Germinal center (tissue), 1 donor: ENCODE measurements at places on chromosomes 1 and 21.

DNA sequence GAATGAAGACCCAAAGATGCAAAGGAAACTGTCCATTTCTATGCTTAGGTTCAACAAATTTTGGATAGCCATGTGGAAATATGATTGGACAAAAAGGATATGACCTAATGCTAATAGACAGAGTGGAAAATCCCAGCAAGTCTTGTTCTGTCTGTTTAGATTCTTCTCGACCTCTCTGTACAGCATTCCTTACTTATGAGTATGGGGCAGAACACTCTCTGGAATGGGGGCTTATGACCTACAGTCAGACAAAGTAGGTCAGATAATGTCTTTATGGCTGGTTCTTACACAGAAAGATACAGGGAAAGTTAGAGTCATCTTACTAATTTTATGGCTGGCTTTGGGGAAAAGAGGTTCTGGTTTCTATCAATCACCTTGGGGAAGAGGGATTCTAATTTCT lies 2.8 kb downstream of the GCSAML start:
- no peak for DNase-seq

- no peak for DNase-seq
These were observed 11.1 kb downstream of the ADGRB2 start for GRCh38 chr1:31752952-31753475.

DNA sequence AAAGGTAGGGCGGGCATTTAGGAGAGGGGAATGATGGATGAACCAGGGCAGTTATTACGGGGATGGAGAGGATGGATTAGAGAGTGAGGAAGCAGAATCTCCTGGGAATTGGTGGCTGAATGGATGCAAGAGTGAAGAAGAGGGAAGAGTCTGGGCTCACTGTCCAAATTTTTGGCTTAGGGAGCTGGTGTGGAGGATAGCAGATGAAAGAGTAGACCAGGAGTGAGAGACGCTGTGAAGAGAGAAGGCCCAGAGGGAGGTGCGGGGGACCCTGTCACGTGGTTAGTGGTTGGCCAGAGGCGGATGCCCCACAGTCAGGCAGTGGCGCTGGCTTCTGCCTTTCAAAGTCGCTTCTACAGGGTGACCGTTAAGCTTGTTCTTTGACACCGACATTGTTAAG lies 78.4 kb downstream of the PEX14 start:
- no peak for DNase-seq

DNA sequence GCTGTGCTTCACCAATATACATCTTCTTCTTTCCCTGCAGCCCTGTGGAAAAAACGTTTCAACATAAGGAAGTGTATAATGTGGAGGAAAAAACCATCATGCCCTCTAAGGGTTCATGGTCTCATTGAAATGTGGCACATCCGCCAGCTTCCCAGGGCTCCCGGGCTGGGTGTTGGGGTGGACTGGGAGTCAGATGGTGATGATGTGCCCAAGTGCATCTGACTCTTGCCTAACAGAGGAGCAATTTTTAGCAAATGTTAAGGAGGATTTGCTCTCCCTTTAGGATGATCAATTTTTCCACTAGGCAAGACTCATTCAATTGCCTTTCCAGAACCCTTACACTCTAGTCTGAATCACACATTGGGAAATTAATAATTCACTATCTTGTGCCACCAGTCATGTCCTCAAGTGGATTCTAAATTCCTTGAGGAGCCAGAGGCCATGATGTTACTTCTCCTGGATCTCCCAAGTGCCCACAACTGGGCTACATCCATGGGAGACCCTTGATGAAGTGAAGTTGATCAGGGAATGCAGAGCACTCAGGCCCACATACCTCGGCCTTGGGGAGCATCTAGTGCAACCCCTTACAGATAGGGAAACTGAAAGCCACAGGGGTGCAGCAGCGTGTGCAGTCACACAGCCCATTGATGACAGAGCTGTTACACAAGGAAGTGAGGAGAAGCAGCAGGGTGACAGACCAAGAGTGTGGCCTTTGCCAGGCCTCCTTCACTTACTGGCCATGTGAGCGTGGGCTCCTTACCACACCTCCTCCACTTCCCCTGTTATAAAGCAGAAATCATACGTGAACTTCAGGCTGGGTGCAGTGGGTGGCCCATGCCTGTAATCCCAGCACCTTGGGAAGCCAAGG lies 100.0 kb upstream of the SLC44A3 start:
- DNase-seq: peak; percentile 6

DNA sequence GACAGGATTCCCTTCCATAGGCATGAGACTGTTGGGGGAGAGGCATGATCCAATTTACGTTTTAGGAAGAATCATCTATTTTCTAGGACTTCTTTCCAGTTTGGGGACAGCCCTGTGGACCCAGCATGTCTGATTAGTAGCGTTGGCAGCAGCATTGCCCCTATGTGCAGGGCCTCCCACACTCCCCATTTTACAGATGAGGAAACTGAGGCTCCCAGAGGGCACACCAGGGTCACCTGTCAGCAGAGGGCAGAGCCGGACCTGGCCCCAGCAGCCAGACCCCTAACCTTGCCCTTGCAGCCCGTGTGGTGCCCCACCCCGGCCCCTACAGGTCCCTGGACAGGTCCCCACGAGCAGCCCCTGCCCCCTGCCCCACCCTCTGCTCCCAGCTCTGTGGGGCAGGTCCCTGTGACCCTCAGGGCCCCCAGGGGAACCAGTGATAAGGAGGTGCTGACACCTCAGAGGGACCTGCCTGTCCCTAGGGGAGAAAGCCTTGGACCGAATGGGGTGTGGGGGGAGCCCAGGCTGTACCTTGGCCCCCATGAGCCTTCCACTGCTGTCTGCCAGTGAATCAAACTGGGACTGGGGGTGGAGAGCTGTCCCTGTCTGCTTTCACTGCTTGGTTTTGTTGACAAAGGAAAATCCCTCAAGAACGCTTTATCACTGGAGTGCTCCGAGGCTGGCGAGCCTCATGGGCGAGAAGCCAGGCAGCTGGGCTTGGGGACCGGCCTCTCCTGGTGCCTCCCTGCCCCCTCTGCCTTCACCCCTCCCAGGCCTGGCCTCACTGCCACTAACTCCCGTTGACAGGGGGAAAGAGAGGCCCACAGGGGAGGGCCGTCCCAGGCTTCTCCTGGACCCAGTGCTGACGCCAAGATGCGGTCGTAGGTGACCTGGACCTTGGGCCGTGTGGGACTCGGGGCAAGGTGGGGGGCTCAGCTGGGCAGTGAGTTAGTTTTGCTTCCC lies 39.4 kb upstream of the CCDC27 start:
- DNase-seq: no peak

- DNase-seq: no peak
These were observed 19.7 kb upstream of the IFNLR1 start for GRCh38 chr1:24206516-24207394.

- DNase-seq: no peak
These were observed at the start of gene KMO for GRCh38 chr1:241532162-241532531. Gene KMO (plus strand): TSS chr1:241532378. CDS start chr1:241532445, 67 bp downstream.

DNA sequence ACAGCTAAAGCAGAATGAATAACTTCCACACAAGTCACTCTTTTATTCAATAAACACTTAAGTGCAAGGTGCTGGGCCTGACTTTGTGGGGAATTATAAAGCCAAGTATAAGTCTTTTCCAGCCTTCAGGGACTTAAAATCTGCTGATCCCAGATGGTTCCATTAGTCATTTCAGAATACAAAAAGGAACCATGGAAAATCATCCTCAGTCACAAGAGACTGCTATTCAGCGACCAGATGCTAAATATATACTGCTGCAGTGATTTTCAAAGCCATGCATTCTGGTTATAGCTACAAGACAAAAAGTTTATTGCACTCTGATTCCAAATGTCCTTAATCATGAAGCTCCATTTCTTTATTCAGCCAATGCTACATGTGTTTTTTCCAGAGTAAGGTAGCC lies 25.7 kb downstream of the GLMN start:
- DNase-seq: no peak

DNA sequence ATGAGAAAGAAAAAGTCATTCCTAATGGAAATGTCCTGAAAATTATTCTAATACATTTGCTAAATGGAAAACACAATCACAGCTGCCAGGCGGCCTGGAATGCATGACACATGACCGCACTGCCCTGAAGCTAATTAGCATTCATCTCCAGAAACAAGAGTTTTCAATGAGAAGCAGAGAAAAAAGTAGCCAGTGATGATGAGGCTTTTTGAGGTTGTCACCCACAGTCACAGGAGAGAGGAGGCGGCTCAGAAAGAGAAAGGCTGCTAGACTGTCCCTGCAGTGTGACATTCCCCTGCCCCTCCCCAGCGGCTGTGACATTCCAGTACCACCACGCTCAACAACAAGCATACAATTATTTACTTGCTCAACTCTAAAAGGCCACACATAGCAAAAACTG lies 122.9 kb upstream of the KRTAP19-8 start:
- DNase-seq: no peak

DNA sequence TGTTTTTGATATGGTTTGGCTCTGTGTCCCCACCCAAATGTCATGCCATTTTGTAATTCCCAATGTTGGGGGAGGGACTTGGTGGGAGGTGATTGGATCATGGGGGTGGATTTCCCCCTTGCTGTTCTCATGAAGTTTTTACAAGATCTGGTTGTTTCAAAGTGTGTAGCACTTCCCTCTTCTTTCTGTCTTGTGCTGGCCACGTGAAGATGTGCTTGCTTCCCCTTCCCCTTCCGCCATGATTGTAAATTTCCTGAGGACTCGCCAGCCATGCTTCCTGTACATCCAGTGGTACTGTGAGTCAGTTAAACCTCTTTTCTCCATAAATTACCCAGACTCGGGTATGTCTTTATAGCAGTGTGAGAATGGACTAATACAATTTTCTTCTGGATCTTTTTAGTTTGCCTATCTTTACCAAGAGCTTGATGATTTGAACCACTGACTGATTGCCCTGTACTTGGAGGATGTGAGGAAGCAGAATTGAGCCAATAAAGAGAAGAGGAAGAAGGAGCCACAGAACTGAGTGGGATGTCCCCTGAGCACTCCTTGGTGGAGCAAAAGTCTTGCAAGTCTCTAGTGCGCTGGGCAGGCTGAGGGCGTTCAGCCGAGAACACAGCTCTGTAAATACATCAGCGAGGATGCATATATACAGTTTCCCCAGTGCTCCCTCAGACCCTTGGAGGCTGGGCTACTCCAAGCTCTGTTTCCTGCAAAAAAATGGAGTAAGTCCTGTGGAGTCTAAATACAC lies 102.6 kb downstream of the CYYR1 start:
- no peak for DNase-seq

- no peak for DNase-seq
These were observed 918 bp upstream of the RASAL2 start for GRCh38 chr1:178092878-178093493.

- DNase-seq: no peak
These were observed 114.4 kb upstream of the ZP4 start for GRCh38 chr1:238005116-238005515.

GRCh38 chr1:30058970-30059369 lies 664.4 kb downstream of the MATN1 start:
- DNase-seq: no peak

GRCh38 chr1:47031059-47031458 lies 7.6 kb downstream of the CYP4X1 start:
- DNase-seq: no peak

DNA sequence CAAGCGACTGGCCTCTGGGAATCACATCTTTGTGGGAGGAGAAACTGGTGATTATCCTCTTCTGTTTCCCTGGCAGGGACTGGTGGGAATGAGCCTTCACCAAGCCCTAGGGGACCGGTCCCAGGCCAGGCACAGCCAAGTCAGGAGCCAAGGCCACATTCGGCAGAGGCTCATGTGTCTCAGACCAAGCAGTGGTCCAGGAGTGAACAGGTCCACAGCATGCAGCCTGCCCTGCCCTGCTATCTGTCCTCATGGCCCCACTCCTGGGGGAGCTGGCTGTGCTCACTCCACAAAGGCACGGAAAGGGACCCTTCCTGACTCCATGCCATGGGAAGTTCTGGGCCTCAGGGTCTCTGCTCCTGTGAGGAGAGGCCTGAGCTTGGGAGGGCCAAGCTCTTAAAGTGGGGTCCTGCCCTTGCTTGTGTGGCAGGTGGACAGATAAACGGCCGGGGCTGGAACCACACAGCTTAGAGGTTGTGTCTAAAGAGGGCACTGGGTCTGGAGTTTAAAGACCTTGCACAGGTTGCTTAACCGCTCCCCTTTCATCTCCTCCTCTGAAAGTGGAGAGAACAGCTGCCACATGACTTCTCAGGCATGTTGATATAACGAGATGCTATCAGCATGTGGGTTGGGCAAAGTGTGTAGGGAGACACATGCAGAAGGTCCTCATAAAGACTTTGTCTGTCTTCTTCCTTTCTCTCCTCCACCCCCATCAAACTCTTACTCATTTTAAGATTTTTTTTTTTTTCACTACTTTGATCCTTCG lies 57.5 kb downstream of the CASQ2 start:
- no peak for DNase-seq

GRCh38 chr1:215526147-215526845 lies 40.8 kb upstream of the KCTD3 start:
- DNase-seq: peak; percentile 2

- DNase-seq: no peak
These were observed 304.3 kb upstream of the ESRRG start for GRCh38 chr1:217027403-217028080.

DNA sequence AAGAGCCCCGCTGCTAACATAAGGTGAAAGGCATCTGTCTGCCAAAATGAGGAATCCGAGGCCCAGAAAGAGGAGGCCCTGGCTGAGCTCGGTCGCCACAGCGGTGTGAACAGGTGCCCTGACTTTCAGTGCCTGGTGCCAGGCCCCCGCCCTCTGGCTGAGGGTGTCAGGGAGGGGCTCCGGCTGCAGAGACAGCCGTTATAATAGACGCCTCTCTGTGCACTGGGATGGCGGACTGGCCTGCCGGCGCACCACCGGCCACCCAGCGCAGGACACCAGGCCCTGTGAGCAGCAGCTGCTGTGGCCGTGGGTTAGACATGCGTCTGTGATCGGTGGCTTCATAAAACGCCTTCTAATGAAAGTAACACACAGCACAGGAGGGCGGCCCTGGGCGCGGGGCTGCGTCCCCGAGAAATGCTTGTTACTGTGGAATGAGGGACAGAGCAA lies 51.4 kb upstream of the ACTRT2 start:
- DNase-seq: no peak

DNA sequence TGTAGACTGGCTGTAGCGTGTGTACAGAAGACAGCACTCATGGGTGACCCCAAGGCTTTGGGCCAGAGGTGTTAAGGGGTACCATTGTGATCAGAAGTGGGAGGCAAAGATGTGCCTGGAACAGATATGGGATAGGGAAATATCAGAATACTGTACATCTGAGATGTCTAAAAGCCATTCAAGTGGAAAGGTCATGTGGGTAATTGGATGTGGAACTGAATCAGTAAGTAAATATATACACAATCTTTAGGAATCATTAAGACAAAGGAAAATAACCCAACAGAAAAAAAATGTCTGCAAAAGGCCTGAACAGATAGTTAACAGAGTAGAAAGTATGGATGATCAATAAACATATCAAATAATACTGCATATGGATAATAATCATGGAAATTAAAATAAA lies 26.5 kb downstream of the OR13G1 start:
- DNase-seq: no peak

DNA sequence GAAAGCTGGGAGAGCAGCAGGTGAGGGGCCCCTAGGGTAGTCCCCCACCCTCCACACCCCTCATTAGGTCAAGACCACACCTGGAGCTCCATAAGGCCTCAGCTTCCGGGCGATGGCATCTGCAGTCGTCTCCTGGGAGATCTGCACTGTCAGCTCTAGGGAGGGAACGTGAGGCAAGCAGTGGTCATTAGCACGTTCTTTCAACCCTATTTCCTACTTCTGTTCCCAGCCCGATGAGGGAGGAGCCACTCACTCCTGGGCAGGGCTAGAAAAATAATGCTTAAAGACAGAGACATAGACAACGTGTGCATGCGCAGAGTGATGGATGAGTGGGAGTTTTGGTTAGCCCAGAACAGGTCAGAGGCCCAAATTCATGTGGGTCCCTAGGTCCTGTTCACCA lies 9.7 kb downstream of the KDF1 start:
- DNase-seq: no peak

GRCh38 chr21:46284077-46284644 lies 1.2 kb downstream of the MCM3AP start:
- no peak for DNase-seq

- no peak for DNase-seq
These were observed 11.5 kb downstream of the LRP8 start for GRCh38 chr1:53316424-53316765.
